Left renal cortex interstitium (tissue), 4 donors: ENCODE measurements at places on chromosomes 4 and X.
A peak's percentile ranks its signal among the peaks of the same experiment; 100 is the strongest.

DNA sequence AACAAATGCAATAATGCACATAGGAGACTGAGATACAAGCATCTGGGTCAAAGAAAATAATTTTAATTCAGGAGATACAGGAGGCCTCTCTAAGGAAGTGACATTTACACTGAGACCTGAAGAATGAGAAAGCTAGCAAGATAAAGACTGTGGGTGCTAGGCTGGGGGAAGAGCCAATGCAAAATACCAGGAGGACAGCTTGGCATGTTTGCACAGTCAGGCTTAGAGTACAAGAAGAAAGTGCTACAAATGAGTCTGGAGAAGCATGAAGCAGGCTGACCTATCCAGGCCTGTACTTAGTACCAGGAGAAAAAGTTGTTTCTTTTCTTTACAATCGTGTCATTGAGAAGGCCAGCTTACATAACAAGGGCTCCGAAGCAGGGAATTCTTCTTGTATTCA, 56.9 kb downstream of the GABRB1 start:
- DNase-seq: no peak

GRCh38 chr4:17562157-17562556, 14.8 kb upstream of the LAP3 start:
- no peak for DNase-seq

DNA sequence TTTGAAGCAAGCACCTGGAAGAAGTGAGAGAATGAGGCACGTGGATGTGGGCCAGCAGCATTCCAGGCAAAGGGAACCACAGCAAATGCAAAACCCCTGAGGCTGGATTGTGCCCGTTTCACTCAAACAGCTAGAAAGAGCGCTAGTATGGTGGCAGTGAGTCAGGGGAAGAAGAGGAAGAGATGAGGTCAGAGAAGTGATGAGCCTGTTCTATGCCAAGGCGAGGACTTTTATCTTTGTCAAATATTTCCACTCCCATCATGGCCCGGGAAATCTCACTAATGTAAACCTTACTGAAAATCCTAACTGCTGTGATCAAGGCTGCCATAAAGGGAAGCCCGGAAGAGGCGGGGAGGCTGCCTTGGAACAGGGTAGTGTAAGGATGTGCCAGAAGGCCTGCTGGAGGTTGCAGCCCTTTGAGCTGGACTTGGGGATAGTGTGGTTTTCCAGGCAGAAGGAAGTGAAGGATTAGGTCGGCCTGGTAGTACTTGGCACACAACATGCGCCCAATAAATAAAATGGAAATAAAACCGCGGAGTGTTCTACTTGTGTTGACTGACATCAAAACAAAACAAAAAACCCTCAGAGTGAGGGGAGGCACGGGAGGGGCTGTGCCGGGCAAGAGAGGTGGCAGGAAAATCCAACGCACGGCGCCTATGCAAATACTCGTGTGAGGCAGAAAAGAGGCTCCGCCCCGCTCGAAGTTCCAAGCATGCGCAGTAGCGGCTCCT, 1.2 kb upstream of the CDK16 start:
- no peak for DNase-seq

- peak; percentile 3 for DNase-seq
Measured at GRCh38 chr4:151276787-151277562, at the start of gene PRSS48. PRSS48 (plus strand) TSS chr4:151277161; CDS start chr4:151277173, 12 bp downstream.

DNA sequence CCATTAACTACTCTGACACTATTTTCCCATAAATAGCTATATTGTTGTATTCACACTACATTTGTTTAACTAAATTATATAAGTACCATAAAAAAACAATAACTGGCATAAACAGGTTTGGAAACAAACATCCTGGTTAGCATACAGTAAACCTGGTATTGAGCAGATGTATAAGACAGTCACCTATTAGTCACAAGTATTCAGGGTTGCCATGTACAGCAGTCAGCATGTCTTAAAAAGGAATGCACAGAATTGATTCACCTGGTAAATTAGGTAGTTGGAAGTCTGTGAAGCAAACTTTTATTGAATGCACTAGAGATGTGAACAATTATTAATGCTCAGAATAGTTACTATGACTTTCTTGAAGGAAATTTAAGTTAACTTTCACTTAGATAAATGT, 137.9 kb downstream of the FAM13A start:
- DNase-seq: no peak

GRCh38 chrX:102652031-102652688, 877 bp downstream of the GPRASP1 start:
- DNase-seq: no peak

DNA sequence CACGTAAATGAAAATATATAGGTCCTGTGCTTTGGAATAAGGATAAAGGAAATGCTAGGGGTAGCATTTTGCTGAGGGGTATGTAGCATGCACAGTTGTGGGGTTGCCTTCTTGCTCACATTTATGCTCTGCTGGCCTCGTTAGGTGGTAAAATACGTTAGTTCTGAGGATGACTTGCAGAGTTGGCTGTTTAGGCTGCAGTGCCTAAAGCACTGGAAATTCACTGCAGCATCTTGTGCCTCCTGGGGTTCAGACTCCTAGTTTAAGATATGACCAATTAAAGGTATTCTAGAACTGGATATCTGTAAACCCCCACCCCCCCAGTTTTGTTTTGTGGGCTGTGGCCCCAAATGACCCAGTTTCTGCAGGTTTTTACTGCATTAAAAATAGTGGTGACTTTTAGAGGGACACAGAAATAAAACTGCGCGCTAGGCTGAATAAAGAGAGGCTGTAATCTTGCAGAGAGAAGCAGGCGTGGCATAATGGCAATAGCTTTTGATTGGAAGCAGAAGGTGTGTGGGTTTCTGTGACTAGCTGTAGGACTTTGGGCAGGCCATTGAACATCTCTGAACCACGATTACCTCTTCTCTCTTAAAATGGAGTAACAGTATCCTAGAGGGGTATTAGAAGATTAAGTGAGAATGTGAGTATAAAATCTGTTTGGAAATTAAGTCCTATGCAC, 79.3 kb downstream of the REPS2 start:
- DNase-seq: no peak

- no peak for DNase-seq
Measured at GRCh38 chr4:86338989-86339388, 20.9 kb downstream of the MAPK10 start.

- DNase-seq: no peak
Measured at GRCh38 chr4:61332693-61333092, 132.6 kb downstream of the ADGRL3 start.

GRCh38 chr4:143207555-143207954, 22.8 kb downstream of the USP38 start:
- no peak for DNase-seq

DNA sequence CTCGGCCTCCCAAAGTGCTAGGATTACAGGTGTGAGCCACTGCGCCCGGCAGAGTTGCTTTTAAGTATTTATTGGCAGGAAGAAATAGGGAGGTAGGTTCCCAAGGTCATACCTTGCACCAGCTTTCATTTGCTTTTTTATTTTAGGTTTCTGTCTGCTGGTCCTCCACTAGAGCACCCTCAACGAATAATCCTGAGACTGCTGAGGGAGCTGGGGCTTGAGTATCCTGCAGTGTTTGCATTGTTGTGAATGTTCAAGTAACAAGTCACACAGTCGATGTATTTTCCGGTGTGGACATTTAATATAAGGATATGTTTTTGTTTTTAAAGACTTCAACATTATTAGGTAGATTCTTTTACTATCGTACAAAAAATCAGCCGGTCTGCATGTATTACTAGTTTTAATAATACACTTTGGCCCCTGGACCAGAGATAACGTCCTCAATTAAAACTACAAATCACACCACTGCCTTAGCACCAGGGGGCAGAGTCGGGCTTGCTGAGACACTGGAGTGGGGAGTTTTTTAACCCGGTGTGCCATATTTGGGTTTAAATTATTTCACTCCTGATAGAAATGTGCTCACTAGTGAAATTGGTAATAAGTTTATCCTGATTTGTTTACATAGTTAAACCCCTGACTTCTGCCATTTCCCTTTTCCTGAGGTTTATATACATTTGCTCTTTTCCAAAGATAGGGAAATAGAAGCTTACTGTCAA, 11.6 kb downstream of the SMIM20 start:
- no peak for DNase-seq

DNA sequence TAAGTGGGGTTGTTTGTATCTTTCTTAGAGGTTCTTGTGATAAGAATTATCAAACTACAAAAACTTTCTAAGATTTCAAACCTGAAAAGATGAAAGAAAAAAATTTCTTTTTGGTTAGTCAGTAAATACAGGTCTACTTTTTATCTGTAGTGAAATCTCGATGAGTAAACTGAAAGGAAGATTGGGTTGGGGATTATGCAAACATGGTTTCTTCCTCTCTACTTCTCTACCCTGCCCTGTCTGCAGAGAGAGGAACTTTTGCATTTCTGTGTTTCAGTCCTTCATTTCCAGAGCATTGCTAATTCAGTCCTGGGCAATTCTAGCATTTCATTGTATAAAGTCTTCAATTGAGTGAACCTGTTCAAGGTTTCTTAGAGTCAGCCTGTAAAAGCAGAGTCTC, 51.6 kb upstream of the IL2 start:
- no peak for DNase-seq

GRCh38 chrX:142994988-142995387, 30.7 kb upstream of the SPANXN4 start:
- no peak for DNase-seq

- DNase-seq: no peak
Measured at GRCh38 chr4:109547394-109547793, 12.7 kb upstream of the MCUB start.

DNA sequence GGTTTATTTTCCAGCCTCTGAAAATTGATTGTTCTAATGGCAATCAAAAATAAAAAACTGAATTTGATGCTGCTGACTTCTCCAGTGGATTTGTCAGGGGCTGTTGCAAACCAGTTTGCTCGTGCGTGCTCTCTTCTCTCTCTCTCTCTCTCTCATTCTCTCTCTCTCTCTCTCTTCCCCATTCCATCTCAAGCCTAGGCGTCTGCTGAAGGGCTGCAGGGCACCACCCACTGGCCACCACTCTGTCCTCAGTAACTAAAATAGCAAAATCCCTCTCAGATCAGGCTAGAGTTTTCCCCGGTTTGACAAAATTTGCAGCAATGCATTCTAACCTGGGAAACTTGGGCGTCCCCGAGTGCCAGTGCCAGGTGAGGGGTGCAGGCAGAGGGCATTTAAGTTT, 19.4 kb downstream of the NKX6-1 start:
- DNase-seq: no peak
